ENCODE measurements at places on chromosomes 11 and 22.

- no peak for DNase-seq
Measured at GRCh38 chr22:33919391-33920196, 682 bp downstream of the LARGE1 start.

DNA sequence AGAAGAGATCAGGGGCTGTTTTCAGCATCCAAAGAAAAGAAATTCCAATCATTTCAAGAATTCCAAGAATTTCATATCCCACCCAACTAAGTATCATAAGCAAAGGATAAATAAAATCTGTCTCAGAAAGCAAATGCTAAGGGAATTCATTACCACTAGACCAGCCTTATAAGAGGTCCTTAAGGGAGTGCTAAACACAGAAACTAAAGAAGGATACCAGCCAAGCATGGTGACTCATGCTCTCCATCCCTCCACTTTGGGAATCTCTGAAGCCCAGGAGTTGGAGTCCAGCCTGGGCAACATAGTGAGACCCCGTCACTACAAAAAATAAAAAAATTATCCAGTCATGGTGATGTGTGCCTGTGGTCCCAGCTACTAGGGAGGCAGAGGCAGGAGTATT lies 17.8 kb downstream of the FADD start:
- no peak for DNase-seq

- DNase-seq = peak; percentile 95
Measured at GRCh38 chr11:67420646-67421429, 5.4 kb downstream of the CARNS1 start.

DNA sequence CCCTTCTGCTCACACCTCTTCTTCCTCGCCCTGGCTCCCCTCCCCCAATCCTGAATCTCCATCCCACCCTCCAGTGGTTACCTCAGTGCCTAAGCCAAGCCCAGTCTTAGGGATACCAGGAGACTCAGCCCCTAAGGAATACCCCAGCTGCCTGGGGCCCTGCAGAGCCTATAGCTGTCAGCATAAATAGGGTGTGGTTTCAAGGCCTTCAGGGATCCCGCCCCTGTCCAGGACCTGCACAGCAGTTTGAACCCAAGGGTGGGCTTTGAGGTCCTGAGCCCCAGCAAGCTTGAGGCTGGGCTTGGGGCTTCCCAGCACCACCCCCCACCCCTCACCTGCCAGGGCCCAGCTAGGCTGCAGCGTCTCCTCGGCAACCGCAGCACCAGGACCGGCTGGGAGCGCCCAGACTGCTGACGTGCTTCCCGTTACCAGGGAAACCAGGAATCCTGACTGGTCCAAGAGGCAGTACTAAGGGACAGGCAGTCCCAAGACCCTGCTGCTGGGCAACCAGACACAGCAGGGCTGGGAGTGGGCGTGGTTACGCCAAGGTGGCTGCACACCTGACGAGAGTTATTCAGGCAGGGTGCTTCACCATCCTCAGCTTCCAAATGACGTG lies 13.7 kb downstream of the APBB1 start:
- DNase-seq = no peak

GRCh38 chr22:22931557-22932270 lies 44.1 kb downstream of the IGLL5 start:
- no peak for DNase-seq

DNA sequence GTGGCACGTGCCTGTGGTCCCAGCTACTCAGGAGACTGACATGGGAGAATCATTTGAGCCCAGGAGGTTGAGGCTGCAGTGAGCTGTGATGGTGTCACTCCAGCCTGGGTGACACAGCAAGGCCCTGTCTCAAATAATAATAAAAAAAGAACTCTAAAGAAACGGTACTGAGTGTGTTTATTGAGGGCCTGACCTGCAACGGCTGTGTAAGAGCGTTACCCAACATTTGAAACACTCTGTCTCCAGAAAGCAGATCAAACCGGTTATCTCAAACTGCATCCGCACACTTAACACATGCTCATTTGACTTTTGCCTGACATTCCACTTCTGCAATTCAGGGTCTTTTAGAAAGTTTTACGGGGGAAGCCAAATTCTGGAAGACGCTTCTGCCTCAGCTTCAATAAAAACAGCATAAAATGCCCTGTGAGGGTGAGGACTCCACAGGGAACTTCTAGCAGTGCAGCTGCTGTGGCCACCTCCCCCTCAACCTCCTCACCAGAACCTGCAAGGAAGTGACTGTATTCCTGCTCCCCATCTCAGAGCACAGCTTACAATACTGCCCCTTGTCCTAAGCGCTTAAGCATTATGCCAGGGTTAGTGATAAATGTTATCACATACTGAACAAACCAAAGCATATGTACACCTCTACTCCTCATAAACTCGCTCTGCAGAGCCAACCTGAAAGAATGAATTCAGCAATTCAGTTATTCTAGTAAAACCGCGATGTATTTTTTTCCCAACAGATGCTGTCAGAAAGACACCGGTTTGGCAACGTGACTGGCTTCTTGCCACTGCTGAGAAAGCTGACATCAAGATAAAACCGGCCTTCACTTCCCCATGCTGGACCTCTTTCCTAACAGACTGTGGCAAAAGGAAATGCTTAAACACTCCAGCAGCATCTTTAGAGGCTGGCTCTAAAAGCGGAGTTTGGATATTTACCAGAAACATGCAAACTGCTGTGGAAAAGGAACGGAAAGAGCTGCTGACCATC lies 52.2 kb downstream of the PRDM10 start:
- DNase-seq = peak; percentile 87

DNA sequence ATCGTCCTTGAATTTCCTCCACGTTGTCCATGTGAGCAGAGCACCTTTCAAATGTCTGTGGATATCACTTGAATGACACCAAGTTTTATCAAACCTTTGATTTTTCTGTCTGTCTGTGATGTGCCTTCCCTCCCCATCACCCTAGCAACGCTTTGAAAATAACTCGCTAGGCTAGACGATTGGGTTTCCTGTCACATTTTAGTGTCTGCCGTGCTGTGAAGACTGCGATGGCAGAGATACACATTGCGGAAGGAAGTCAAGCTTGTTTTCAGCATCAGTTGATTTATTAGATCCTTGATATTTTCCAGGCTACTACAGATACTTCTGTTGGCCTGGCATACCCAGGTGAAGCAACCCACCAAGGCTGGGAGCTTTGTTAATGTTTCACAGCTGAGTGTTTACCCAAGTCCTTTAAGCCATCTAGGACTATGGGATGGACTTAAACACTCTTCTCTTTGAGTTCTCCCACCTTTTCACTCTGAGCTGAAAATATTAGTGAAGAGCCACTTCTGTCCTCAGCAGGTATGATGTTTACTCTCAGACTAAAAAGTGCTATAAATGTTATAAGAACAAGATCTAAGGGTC lies 93.6 kb upstream of the CD44 start:
- DNase-seq = no peak

- no peak for DNase-seq
Measured at GRCh38 chr11:12472401-12473005, 95.1 kb downstream of the PARVA start.

- DNase-seq = no peak
Measured at GRCh38 chr11:100923555-100923954, 206.1 kb downstream of the PGR start.

DNA sequence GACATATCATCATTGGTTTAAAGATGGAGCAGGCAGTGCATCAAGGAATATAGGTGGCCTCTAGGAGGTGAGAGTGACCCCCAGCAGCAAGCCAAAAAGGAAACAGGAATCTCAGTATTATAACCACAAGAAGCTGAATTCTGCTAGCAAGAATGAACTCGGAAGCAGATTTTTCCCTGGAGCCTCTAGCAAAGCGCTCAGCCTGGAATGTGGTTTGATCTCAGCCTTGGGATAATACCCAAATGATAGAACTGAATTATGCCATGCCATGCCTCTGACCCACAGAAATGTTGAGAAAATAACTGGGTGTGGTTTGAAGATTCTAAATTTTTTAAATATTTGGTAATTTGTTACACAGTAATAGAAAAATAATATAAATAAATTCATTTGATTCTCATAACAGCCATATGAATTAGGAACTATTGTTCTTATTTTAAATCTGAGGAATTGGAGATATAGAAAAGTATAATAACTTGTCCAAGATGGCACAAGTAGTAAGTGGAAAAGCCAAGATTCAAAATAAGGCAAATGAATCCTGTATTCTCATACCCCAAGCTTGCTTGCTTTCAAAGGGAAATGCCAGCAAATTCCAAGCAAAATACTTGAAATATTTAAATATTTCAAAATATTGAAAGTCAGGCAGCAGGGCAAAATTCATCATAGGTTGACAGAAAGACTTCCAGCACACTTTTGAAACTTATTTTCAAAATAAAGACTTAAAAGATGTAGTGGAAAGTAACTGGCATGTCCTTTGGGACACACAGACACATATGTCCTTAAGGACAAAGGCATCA lies 567.4 kb downstream of the KCNA4 start:
- no peak for DNase-seq

- DNase-seq = no peak
Measured at GRCh38 chr11:34770111-34770510, 146.1 kb downstream of the APIP start.

DNA sequence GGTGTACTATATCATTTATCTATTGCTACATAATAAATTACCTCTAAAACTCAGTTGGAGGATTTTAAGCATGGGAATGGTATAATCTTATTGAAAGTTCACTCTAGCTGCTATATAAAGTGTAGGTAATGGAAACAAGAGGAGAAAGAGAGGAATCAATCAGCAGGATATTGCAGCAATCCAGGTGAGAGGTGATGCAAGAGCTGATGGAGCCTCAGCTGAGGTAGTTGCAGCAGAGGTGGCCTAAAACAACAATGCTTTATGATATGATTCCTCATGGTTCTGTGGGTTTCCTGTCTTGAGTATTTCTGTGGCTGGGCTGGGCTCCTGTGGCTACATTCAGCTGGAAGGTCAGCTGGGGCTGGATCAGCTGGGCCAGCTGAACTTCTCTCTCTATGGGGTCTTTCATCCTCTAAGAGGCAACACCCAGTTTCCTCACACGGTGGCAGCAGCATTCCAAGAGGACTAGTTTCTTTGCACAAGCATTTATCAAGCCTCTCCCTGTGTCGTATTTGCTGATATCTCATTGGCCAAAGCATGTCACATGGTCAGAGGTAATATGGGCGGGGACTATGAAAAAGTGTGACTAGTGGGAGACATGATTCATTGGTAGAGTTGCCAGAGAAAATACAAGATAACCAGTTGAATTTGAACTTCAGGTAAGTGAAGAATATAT lies 135.4 kb upstream of the LARGE1 start:
- peak; percentile 1 for DNase-seq

- DNase-seq = no peak
Measured at GRCh38 chr22:24474649-24475255, 20.4 kb upstream of the UPB1 start.

DNA sequence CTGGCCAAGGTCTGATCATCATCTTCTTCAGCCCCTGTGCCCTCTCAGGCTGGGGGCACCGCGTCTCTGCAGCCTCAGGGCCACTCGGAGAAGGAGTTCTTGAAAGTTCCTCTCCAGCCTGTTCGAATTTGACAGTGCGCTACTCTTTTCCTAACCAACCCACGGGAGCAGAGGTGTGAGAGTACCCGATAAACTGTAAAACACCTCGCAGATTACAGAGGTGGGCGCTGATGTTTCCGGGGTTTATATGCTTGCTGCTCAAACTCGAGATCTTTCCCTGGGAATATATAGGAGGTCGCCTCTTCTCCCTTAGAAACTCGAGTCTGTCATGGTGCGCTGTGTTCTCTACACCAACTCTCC lies 515 bp downstream of the CTR9 start:
- DNase-seq = no peak

- DNase-seq = no peak
Measured at GRCh38 chr22:26656891-26657851, at the start of gene MIAT. TSS of gene MIAT (plus strand) at chr22:26657588.

GRCh38 chr22:50282361-50283155 lies 12.4 kb upstream of the MAPK11 start:
- no peak for DNase-seq

GRCh38 chr11:130642994-130643393 lies 194.5 kb downstream of the ADAMTS15 start:
- no peak for DNase-seq

DNA sequence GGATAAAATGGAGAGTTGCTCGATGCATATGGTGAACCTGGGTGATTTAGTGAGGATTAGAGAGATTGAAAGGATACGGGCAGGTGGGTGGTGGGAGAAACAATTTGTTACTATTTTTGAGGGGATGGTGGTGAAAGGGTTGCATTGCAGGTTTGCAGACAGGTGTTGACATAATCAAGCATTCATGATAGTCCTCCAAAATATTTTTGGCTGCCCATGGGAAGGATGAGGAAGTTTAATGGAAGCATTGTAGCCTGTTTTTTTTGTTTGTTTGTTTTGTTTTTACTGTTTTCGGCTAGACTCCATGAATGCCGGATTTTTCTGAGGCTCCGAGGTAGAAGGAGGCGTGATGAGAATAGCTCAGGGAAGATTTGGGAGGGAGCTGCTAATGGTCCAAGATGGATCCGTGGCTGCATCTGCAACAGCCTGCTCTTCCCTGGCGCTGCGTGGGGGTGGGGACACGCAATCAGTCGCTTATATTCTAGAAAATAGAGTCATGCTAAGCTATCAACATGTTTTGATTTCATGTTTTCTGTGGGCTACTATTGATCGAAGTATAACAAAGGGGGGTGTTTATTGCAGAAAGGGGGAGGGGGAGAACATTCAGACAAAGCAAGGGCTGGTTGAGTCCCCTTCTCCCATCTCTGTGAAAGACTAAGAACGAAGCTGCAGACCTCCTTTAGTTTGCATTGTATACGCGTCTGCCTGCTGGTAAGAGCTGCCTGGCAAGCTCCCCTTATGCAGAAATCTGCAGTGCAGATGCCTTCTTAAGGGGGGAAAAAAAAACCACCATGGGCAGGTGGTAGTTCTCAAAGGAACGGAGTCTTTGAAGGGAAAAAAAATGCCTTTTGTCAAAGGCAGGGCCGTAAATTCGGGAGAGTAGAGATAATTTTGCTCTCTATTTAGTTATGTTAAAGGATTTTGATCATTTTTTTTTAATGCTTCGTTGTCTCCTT lies 1.0 kb downstream of the RTN3 start:
- peak; percentile 46 for DNase-seq

DNA sequence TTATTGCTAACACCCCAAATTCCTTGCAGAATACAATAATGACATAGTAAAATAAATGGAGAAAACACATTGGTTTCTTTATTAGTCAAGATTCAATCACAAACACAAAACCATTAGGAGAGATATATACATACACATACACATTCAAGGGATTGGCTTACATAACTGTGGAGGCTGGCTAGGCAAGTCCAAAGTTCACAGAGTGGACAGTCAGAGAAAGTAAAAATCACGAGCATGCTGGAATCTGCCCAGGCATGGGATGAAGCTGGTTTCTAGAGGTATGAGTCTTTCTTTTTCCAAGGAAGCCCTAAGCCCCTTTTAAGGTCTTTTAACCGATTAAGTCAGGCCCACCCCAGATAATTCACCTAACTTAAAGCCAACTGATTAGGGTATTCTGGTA lies 13.6 kb upstream of the OR56B1 start:
- no peak for DNase-seq

DNA sequence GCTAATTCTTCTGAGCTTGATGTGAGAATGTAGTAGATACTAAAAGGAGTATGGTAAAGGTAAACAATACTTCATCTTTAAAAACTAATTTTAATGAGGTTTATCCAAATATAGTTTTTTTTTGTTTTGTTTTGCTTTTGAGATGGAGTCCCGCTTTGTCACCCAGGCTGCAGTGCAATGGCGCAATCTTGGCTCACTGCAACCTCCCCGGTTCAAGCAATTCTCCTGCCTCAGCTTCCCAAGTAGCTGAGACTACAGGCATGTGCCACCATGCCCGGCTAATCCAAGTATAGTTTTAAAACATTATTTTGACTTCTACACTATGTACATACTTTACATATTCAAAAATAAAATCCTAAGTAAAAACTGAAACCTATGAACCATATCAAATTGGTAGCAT lies 4.1 kb downstream of the ZBTB44 start:
- DNase-seq = no peak
